ENCODE measurements at places on chromosomes 5 and 9.

DNA sequence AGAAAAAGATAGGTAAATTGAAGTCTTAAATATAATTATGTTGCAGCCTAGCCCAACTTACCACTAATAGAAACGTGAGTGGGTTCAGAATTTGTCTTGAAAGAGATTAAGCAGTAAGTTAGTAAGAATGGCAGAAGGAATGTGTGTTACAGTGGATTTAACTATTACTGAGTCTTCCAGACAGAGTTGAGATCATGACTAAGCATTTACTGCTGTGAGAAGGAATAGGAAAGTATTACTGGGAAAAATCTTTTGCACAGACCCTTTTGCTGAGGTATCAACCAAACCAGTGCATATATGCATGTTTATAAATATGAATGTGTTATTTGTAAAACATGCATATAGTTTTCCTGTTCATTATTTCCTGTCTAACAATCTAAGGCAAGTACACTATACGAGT, 112.8 kb upstream of the EFNA5 start:
- DNase-seq, result no peak

- DNase-seq, result no peak
Observed at GRCh38 chr9:124618476-124618875, 111.3 kb upstream of the NR5A1 start.

DNA sequence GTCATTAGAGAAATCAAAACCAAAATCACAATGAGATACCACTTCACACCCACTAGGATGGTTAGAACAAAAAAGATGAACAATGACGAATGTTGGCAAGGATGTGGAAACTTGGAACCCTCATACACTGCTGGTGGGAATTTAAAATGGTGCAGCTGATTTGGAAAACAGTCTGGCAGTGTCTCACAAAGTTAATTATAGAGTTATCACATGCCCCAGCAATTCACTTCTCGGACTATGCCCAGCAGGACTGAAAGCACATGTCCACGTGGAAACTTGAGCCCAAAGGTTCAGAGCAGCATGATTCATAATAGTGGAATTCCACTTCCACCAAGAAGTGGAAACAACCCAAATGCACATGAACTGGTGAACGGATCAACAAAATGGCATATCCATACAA, 85.0 kb upstream of the HRH2 start:
- DNase-seq, result no peak

GRCh38 chr9:135380311-135380960, 99.1 kb upstream of the PPP1R26 start:
- no peak for DNase-seq

GRCh38 chr5:140591747-140592372, 27.2 kb downstream of the SLC35A4 start:
- no peak for DNase-seq

DNA sequence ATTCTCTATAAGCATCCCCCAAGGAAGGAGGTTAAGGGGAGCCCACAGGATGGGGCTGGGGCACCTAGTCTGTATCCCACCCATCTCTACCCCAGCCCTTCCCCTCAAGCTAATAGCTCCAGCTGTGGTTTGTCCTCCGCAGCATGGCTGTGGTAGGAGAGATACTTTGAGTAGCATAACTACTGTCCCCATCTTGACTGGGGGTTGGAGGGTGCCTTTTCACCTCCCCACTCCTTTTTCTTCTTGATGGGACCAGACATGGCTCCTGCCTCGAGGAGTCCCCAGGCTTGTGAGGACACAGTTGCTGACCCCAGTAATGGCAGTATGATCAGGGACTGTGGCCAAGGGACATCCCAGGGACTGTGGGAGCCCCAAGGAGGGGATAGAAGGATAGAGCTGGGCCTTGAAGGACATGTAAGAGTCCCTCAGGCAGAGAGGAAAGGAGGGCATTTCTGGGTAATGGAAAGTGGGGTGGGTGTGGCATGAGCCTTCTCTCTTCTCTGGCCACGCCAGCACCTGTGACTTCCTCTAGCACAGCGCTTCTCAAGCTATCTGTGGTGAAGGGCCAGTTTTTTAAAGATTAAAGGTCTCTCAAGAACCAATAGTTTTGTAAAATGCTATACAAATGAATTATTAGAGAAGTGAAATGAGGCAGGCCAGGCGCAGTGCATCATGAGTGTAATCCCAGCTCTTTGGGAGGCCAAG, 14.0 kb downstream of the OLFML2A start:
- DNase-seq, result no peak

- no peak for DNase-seq
Observed at GRCh38 chr5:171525085-171525484, 105.6 kb downstream of the FGF18 start.

DNA sequence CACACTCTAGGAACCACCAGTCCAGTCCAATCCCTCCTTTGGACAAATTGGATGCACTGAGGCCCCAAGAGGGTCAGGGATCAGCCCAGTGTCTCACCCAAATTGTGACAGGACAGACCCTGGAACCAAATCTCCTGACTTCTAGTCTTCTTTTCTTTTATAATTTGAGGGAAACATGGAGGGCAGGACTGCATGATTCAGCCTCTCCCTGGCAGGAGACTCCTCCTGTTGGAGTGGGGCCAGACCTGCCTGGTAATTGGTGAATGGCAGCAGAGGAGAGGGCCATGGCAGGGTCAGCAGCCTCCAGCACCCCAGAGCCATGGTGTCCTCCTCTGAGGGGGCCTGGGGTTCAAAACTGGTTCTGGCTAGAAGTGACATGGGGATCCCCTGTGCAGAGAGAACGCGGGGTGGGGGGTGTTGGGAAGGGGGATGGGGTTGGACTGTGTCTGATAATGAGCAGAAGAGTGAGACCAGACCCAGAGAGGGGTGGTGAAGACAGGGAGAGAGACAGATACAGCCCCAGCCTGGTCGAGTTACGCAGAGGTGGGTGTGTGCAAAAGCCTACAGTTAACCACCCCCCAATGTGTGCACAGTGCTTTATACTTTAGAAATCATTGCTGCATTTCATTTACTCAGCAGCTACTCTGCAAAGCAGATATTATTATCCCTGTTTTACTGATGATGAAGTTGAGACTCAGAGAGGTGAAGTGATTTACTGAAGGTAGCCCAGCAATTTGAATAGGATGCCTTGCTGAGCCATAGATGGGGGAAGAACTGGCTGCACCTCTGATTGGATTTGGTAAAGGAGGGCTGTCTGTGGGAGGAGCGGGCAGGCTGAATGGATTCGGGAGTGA, 3.8 kb upstream of the SYNPO start:
- DNase-seq, result no peak

DNA sequence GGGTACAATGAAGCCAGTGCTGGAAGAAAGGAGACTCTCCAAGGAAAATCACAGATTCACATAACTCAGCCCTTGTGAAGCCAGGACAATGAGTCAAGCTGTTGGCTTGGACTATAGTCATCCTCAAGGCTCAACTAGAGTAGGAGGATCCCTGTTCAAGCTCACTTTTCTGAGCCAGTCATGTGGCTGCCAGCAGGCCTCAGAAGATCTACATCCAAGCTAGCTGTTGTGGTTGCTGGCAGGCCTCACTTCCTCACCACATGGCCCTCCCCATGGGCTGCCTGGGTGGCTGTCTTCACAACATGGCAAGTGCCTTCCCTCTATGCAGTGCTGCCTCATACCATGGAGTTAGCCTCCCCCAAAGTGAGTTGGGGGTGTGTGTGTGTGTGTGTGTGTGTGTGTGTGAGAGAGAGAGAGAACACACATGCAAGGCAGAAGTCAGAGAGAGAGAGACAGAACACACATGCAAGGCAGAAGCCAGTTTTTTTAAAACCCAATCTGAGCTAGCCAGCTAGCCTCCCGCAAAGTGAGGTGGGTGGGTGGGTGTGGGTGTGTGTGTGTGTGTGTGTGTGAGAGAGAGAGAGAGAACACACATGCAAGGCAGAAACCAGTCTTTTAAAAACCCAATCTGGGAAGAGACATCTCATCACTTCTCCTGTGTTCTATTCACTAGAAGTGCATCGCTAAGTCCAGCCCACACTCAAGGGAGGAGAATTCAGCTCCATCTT, 17.1 kb downstream of the SCAI start:
- peak; percentile 60 for DNase-seq

DNA sequence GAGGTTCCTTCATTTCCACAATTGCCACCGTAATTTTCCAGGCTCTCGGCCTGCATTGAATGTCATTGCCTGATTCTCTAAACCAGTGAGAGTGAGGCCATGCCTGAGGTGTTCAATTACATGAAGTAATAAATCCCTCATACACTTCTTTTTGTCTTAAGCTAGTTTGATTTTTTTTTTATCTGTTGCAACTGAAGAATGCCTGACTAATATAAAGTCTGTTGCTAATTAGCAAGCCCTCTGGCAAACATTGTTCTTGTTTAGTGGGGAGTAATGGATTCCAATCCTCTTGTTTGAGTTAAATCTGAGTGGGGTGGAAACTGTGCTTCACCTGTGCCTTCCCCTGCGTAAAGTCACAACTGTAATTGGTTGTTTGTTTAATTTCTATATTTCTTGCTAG, 338.1 kb upstream of the ATP10B start:
- DNase-seq, result no peak

- no peak for DNase-seq
Observed at GRCh38 chr5:67400752-67401151, 204.2 kb upstream of the CD180 start.

GRCh38 chr5:108278285-108279240, 103.3 kb downstream of the FBXL17 start:
- DNase-seq, result no peak

DNA sequence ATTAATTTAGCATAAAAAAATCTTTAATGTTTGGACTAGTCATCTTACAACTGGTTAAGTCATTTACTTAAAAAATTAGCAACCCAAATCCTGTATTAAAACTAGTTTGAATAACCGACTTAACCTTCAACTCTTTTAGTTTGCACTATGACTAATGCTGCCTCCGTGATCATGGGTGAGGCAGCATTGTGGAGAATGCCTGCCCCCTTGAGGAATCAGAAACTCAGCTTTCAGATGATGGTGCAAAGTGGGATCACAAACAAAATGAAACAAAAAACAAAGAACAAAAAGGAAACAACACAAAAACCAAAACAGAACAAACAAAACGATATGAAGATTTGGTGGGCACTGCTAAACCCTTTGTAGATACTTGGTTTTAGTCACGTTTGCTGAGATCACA, 127.0 kb upstream of the PALM2AKAP2 start:
- no peak for DNase-seq

GRCh38 chr5:64273276-64273675, 107.6 kb downstream of the RNF180 start:
- no peak for DNase-seq

DNA sequence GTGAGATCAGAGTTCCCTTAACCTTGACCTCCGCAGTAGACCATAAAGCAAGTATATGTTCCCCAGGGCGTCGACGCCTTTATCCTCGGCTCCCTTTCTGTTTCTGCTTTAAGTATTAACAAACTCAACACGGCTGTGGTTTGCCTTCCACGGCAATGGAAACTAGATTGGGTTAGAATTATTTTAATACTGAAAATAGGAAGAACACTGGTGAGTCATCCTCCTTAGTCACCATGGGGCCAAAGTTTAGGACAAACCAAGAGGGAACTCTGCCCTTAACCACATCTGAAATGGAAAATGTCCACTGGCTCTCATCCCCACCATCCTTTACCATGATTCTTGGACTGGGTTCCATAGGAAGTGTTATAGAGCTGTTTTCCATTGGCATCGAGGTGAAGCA, 386.1 kb downstream of the ACTL7B start:
- DNase-seq, result no peak

- no peak for DNase-seq
Observed at GRCh38 chr5:93577854-93578812, 2.9 kb downstream of the NR2F1-AS1 start.

DNA sequence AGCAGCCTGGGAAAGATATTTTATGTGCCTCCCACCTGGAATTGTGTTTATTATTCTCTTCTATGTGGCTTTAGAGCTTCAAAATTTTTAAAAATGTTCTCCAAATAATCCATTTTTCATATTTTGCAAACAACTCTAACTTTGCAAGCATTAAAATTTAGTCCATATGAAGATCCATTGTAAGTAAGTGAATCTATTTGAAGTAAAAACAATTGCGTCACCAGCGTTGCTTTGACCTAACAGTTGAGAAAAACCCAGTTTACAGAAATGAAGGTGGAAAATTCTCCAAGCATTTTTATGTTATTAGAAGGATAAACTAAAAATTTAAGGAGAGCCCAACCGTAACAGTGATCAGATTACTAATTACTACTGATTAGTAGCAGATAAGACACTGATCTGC, 38.9 kb upstream of the TLX3 start:
- no peak for DNase-seq

GRCh38 chr5:10301842-10302610, 5.7 kb downstream of the CMBL start:
- DNase-seq, result no peak

- DNase-seq, result no peak
Observed at GRCh38 chr9:33125871-33126823, 41.0 kb downstream of the B4GALT1 start.

GRCh38 chr5:32916648-32917047, 205.5 kb downstream of the NPR3 start:
- DNase-seq, result no peak

GRCh38 chr5:32282633-32283032, 30.1 kb downstream of the MTMR12 start:
- DNase-seq, result no peak

DNA sequence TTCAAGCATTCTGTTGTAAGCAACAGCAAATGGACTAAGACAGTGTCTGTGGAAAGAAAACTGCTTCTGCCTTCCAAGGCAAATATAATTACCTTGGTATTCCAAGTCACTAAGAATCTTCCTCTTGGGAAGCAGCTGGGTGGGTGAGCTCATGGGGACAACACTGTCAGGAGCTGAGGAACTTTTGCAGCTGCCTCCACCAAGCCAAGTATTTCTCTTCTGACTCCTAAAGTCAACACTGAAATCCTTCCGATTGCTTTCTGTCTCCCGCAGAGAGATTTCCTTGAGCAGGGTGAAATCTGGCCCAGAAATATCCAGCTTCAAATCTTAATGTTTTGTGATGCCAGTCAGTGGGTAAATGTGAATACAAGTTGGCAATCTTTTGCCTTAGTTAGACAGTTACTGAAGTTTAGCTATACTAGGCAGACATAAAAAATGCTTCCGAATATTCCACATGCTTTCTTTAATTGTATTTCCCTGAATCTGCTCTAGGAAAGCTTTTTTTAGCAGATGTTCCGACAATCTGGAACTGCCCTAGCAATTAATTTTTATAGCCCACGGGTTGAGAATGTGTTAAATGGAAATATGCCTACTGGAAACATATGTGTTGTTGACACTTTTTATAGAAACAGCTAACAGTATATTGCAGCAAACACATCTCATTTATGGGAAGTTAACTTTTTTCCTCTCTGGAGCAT, 369.9 kb upstream of the DAB2 start:
- no peak for DNase-seq

DNA sequence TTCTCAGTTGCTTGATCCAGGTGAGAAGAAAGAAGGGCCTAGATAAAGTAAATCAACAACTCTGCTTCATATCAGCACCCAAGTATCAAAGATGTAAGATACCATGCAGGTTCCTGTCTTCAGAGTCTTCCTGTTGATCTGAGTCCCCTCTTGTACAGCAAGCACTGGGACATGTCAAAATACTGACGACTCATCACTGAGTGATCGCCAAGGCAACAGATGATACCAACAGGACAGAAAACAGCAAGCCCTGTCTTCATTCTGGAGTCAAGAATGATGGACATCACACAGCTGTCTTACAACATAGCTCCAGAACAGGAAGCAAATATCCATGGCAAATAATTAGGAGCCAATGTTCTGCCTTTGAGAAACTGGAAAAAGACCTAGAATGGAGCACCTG, 83.7 kb downstream of the TARS1 start:
- DNase-seq, result no peak

Data from activated CD4-positive, alpha-beta T cell treated with anti-CD3 and anti-CD28 coated beads for 1 hour (primary cell).